ENCODE measurements at places on chromosomes 1 and 21. TPM values are rescaled to one million over a fixed set of nuclear protein-coding genes. Genes with fewer than 3 reads are reported as not detected.

The DPYD gene
- 13.3 TPM for total RNA-seq

The AMIGO1 gene
- 5.0 TPM for total RNA-seq

The FCGR3B gene
- not detected for total RNA-seq

The THRAP3 gene
- 117 TPM for total RNA-seq

The VTCN1 gene
- total RNA-seq: 28.3 TPM

The SPATC1L gene
- 27.5 TPM for total RNA-seq

The NAXE gene
- 99.1 TPM for total RNA-seq

The SPATA46 gene
- not detected for total RNA-seq

The KIAA1614 gene
- 7.3 TPM for total RNA-seq

The CBS gene
- total RNA-seq: 30.2 TPM

The FNBP1L gene
- 74.5 TPM for total RNA-seq

The UBXN10 gene
- total RNA-seq: 2.6 TPM

The PSMD4 gene
- 114 TPM for total RNA-seq

The PTPN22 gene
- total RNA-seq: 0.11 TPM

The DNAJC28 gene
- total RNA-seq: 3.1 TPM

The C8B gene
- total RNA-seq: not detected

The VSIG8 gene
- total RNA-seq: not detected

The BRDT gene
- not detected for total RNA-seq

The YTHDF2 gene
- 137 TPM for total RNA-seq

The GREM2 gene
- 0.09 TPM for total RNA-seq

The MNDA gene
- not detected for total RNA-seq

The SPRR1B gene
- total RNA-seq: not detected

The LCE3E gene
- total RNA-seq: not detected

The SH2D2A gene
- total RNA-seq: 0.58 TPM

The GSTM5 gene
- 0.29 TPM for total RNA-seq

The CFHR4 gene
- not detected for total RNA-seq

The MEGF6 gene
- total RNA-seq: 204 TPM

The TSTD1 gene
- total RNA-seq: 60.3 TPM

The TEX38 gene
- total RNA-seq: 0.57 TPM

The MMEL1 gene
- total RNA-seq: 4.5 TPM

The CD84 gene
- not detected for total RNA-seq

The AADACL3 gene
- total RNA-seq: not detected

The SIM2 gene
- total RNA-seq: not detected

The IVNS1ABP gene
- total RNA-seq: 166 TPM

The ZNF593OS gene
- not detected for total RNA-seq

The SPRR2F gene
- total RNA-seq: 54.4 TPM

The ATP1A4 gene
- 0.33 TPM for total RNA-seq

The GPR61 gene
- total RNA-seq: not detected

The ATAD3C gene
- total RNA-seq: 2.9 TPM

The CHI3L1 gene
- total RNA-seq: 0.13 TPM

The HAPLN2 gene
- 1.2 TPM for total RNA-seq

The S100A11 gene
- 373 TPM for total RNA-seq

The PCBP3 gene
- 5.4 TPM for total RNA-seq

The RHD gene
- not detected for total RNA-seq
